ENCODE measurements at places on chromosomes 6 and 20. TPM values are rescaled to one million over a fixed set of nuclear protein-coding genes. Genes with fewer than 3 reads are reported as not detected.

ECT2L gene
- total RNA-seq: 0.34 TPM

PRSS16 gene
- total RNA-seq: 12.6 TPM

FAM83C gene
- total RNA-seq: 1.7 TPM

GLP1R gene
- not detected for total RNA-seq

BMP5 gene
- total RNA-seq: not detected

TUBB1 gene
- not detected for total RNA-seq

TNXB gene
- 1.0 TPM for total RNA-seq

DEFB123 gene
- total RNA-seq: not detected

Measured in nasal cavity respiratory epithelium epithelial cell of viscerocranial mucosa (primary cell).